ENCODE measurements at places on chromosomes 1 and 21. TPM values are rescaled to one million over a fixed set of nuclear protein-coding genes. Genes with fewer than 3 reads are reported as not detected.
A peak's percentile ranks its signal among the peaks of the same experiment; 100 is the strongest.

DNA sequence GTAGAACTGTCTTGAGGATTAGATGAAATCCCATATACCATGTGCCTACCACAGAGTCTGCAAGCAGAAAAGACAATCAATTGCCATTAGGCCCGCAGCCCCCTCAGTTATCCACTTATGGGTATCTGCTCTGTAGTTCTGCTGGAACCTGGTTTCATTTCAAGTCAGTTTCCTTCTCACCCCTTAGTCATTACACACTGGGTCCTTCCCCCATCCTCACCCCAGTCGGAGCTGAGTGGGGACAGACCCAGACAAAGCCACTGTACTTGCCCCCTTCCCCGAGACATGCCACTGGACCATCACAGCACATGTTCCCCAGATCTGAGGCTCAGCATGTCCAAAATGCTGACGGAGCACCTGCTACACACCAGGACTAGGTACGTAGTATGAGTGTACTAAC is 21.2 kb downstream of the PGLYRP3 start:
- no peak for DNase-seq

- no peak for DNase-seq
Measured at GRCh38 chr1:6928106-6928885, 143.0 kb downstream of the CAMTA1 start.

The NPPA gene
- not detected for total RNA-seq

DNA sequence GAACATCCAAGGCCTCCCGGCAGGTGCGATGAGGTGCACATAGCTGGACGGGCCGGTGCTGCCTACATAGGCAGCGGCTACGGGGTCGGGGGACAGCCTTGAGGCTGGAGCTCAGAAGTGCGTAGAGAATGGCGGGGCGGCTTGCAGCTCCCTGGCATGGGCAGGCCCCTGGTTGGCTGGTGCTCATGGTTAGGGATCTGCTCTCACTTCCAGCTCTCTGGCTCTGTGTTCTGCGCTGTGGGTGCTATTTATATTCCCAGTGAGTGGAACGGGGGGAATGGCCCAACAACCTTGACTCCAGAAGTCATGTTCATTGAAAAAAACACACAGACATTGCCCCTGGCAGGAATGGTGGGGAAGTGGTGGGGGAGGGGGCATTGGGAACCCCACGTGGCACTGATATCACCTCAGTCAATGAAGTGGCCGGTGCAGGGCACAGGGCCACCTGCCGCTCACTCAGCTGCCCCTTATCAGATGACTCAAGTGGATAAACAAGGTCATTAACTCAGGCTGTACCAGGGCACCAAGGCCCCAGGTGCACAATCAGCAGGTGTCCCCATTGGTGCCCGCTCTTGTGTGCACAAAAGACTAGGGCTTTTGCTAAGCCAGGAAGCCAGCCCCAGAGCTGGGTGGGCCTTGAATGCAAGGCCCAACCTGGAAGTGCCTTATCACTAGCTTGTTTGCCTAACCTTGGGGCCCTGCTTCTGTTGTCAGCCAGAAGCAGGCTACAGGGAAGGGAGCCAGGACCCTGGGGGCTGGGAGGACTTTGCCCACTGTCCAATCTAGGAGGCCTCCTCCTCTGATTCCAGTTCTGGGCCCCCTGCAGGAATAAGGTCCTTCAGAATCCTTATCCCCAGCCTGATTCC is at the start of gene NR0B2:
NR0B2 (minus strand) TSS at position 222 of the 866 bp plus-strand sequence; CDS start at position 187, 35 bp downstream.
- DNase-seq: no peak

DNA sequence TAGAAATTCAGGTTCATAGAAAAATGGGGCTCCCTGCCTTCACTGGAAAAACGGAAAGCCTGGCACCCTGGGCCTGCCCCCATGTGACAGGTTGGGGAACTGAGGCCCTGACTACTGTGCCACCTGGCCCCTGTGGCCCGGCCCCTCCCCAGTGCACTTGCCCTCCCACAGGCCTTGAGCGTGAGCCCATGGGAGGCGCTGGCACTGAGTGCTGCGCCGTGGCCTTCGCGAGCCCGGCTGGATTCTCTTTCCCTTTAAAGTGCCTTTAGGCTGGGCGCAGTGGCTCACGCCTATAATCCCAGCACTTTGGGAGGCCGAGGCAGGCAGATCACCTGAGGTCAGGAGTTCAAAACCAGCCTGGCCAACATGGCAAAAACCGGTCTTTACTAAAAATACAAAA is 45.7 kb downstream of the SLC37A1 start:
- DNase-seq: no peak

The BEST4 gene
- total RNA-seq: 0.09 TPM

DNA sequence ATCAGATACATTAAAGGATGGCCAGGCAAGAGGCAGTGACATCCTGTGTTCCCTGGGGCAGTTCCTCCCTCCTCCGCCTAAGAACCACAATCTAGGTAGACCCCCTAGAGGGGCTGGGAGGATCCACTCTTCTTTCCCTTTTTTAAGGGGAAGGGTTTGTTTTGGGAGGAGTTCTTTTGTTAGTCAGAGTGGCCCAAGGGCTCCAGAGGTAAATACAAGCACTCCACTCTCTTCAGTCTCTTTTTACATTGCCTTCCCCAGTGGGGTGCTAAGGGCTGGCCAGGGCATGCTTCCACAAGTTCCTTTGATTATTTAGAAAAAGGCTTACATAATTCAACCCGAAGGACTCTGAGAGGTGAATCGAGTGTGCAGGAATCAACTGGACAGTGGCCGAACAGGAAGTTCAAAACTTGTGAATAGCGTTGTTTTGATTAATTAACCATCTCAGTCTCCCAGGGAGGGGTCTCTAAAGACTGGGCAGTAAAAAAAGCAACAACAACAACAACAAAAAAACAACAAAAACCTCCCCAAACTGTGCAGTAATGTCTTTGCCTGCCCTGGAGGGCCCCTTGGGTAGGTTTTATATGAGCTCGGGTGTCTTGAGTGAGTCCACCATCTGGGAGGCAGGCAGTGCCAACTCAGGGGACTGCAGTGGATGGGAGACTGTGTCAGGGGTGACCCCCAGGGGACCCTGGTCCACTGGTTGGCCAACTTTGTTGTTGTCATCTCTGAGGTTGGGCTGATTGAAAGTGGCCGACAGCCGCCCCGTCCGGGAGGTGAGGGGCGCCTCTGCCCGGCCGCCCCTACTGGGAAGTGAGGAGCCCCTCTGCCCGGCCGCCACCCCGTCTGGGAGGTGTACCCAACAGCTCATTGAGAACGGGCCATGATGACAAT is 33.2 kb upstream of the ENO1 start:
- no peak for DNase-seq

GRCh38 chr1:3465091-3465934 is 10.8 kb downstream of the ARHGEF16 start:
- DNase-seq: no peak

DNA sequence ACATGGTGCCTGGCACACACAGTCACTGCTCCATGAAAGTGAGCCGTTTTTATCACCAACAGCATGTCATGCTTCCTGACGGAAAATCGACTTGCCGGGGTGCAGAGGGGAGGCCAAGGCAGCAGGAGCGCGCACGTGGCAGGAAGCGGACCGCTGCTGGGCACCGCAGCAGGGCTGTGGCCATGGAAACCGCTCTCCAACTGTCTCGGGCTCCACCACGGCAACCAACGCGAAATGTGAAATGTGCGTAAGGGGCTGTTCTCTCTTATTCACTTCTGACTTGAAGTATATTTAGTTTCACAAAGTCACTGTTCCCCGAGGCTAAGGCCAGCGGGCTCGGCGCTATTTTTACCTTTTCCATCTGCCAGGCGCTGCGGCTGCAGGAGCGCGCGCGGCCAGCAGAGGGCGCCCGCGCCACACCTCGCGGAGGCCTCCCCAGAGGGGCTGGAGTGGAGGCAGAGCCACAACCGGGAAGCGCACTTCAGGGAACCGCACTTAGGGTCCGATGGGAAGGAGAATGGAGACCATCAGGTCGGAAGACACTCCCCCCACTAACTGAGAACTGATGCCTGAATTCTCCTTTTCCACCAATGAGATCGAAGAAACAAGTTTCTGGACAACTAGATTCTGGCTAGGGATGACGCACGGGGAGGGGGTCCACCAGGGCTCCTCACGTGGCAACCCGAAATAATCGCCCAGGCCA is 19.7 kb downstream of the RCC2 start:
- DNase-seq: peak; percentile 45

DNA sequence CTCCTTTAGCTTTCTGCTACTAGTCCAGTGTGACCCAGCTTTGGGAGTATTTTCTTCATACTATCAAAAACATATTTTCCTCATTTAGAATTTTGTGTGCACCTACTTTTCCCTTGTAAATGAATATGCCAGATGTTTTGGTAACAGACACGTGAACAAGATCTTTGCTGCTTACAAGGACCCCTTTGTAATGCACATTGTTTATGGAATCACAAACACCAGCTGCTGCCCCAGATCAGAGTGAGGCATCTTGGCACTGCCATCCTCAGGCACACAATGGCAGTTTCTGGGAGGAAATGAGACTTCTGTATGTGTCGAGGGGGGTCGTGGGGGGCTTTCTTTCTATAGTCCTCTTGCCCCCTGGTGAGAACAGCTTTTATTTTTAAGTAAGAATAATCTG is 115.7 kb downstream of the RGL1 start:
- no peak for DNase-seq

DNA sequence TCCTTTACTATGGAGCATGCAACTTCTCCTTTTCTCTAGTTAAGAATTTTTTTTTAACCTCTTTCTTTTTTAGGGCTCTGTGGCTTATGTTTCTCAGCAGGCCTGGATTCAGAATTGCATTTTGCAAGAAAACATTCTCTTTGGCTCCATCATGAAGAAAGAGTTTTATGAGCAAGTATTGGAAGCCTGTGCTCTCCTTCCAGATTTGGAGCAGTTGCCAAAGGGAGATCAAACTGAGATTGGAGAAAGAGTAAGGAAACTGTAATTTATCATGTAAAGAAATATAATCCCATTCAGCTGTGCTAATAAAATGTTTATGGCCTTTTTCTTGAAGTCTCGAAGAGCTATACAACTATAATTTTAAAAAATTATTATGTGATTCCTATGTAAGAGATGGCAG is 70.1 kb downstream of the HSPA13 start:
- no peak for DNase-seq
